ENCODE measurements at places on chromosomes 5 and 9. TPM values are rescaled to one million over a fixed set of nuclear protein-coding genes. Genes with fewer than 3 reads are reported as not detected.

GRCh38 chr5:68463606-68464005 lies 248.1 kb downstream of the PIK3R1 start:
- no peak for DNase-seq

- no peak for DNase-seq
These were observed 125.6 kb downstream of the TRIO start for GRCh38 chr5:14268738-14269137.

- peak; percentile 42 for DNase-seq
These were observed 87.5 kb upstream of the GAS1 start for GRCh38 chr9:87034841-87035240.

PLPP7 gene
- 8.6 TPM for polyA plus RNA-seq

DNA sequence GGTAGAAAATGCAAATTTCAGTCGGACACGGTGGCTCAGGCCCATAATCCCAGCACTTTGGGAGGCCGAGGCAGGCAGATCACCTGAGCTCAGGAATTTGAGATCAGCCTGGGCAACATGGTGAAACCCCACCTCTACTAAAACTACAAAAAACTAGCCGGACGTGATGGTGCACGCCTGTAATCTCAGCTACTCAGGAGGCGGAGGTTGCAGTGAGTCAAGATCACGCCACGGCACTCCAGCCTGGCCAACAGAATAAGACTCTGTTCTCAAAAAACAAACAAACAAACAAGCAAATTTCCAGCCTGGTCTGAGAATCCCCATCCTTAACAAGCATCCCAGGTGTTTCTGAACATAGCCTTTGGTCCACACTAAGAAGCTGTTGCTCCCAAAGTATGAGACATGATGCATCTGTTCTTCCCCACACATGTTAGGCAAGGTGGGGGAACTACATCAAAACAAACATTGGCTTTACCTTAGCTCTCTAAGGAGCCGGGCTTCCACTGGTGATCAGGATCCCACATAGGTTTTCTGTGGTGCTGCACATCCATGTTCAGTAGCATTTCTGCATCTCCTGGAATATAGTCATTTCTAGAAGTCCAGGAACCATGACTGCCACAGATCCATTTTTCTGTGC lies 92.5 kb upstream of the DMRT1 start:
- DNase-seq: no peak

- DNase-seq: no peak
These were observed 52.2 kb downstream of the MLLT3 start for GRCh38 chr9:20570087-20570486.

DNA sequence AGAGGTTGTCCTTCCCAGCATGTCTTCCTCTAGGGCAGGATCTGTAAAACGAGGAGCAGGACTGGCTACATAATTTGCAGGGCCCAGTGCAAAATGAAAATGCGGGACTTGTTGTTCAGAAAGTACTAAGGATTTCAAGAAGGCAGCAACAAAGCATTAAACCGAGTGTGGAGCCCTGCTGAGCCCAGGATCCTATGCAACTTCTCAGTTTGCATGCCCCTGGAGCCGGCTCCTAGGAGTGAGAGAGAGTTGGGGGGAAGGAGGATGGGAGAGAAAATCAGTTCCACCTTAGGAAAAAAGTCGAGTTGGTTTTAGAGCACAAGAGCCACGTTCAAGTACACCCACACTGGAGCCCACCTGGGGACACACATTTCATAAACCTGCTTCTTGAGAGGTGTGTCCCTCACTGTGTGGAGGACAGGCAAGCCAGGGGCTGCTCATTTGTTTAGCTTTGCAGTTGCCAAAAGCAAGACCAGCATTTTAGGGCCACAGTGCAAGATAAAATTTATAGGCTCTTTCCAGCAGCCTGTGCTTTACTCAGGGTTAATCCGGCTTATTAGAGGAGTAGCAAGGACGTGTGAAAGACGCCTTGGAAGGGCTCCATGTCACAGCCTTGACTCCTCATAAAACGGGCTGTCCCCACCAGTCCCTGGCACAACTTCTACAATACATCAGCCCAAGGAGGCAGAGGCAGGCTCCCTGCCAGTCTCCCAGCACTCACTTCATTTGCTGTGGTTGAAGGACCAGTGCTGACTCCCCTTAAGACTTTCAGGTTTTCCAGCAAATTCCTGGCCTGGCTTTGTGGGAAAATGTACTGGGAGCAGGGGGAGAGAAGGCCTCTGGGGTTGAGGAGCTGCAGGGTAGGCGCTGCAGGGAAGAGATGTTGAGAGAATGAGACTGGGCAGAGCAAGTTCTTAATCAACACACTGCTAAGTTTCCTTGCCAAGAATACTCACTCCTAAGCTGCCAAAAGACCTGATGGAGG lies 159.7 kb upstream of the SEMA6A start:
- DNase-seq: no peak

RMI1 gene
- polyA plus RNA-seq: 0.96 TPM

TAS2R1 gene
- polyA plus RNA-seq: not detected

NFIL3 gene
- polyA plus RNA-seq: 6.8 TPM

- no peak for DNase-seq
These were observed 24.2 kb upstream of the TMEM250 start for GRCh38 chr9:136142859-136143214.

GRCh38 chr5:140596321-140596741 lies 31.7 kb downstream of the SLC35A4 start:
- DNase-seq: no peak

DNA sequence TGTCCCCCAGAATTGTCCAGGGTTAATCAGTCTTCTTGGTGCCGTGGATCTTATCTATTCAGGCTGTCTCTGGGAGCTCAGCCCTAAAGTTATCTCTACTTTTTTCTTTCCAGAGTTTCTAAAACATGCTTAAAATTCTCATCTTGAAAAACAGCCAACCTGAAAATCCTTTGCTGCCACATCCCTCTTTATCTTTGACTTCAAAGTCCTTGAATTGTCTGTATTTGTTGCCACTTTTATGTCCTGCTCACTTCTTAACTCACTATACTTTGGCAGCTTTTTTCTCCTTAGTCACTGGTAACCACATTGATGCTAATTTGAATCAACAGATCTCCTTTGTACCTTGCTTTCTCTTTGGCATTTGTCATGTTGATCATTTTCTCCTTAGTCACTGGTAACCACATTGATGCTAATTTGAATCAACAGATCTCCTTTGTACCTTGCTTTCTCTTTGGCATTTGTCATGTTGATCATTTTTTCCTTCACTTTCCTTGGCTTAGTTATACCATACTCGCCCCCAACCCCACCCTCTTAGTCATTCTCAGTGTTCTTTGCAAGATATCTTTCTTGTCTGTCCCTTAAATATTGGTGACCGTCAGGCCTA lies 8.5 kb downstream of the DMXL1 start:
- no peak for DNase-seq

CAAP1 gene
- 21.3 TPM for polyA plus RNA-seq

ANKRD18B gene
- polyA plus RNA-seq: 2.7 TPM

DNA sequence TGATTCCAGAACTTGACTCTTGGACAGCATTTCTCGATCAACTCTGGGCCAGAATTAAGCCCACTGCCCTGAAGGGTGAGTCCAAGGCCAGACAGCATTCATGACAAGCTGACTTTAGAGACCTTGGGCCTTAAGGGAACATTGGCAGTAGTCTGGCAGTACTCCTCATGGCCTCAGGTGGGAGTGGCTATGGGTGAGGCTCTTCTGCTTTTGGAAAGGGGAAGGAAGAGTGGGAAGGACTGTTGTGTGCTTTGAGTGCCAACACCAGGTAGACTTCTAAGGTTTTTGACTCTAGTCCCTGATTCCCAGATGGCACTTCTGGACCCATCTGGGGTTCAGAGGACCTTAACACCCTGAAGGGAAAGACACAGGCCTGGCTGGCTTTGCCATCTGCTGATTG lies 530.4 kb downstream of the ACTL7B start:
- no peak for DNase-seq

GRCh38 chr9:124871156-124871561 lies 9.2 kb downstream of the ARPC5L start:
- DNase-seq: no peak

TXNDC8 gene
- not detected for polyA plus RNA-seq

DNA sequence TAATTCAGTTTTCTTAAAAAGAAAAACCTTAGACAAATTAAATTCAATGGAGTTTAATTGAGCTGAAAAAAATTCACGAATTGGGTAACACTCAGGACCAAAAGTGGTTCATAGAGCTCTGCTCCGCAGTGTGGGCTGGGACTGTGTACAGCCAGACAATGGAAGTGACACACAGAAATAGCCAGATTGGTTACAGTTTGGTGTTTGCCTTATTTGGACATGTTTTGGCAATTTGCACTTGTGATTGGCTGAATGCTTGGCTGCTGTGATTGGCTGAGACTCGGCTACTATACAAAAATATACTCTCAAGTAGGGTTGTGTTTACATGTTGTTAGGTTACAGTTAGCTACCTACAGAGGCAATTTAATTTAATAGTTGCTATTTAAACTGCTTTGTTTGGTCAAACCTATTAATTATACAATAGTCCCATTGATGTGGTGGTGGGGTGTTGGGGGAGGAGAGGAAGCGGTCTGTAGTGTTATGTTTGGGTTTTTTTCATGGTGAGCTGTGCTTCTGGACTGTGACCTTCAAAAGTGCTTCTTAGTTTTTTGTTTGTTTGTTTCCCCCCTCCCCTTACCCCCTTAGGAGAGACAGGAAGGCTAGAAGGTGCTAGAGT lies 95.2 kb downstream of the CNTLN start:
- no peak for DNase-seq

DNA sequence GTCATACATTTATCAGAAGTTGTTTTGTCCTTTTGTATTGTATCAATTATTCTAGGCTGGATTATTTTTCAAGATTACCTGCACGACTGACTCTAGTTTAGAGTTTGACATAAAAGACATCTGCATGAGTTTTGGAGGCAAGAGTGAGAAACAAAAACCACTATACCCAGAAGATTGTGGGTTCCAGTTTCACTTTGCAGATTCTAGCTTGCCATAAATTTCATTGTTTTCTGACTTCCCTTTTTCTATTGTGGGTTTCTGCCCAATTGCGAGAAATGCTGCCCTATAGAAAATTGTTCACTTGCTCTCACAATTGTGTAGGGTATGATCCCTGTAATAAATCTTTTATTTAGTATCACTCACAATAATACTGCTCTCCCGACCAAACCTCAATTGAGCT lies 1043.4 kb upstream of the CDH10 start:
- no peak for DNase-seq

EIF4EBP3 gene
- polyA plus RNA-seq: 1.1 TPM

DNA sequence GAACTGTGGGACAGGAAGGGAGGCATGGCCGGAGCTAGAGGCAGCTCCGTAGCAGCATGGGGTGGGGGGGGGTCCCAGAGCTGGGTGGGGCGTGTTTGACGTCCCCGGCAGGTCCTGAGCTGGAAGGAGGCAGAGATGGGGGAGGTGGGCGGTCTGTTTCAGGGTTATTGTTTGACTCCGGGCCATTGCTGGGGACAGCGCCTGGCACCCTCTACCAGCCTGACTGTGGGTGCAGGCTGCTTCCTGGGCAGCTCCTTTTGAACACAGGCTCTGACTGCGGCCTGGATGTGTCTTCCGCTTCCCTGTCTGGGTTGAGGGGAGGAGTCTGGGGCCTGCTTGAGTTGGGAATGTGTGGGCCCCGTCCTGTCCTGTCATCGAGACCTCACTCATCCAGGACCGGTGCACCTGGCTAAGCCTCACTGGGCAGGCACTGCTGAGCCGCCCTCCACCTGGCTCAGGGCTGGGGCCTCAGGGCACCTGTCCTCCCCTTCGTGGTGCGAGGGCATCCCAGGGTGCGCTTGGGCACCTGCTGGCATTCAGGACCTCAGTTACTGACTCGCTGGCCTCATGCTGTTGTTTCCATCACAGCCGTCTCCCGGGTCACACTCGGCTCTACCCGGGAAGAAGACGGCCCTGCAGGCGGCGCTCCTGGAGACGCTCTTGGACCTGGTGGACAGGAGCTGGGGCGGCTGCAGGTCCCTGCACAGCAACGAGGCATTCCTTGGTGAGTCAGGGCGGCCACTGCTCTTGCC lies 26.5 kb downstream of the CEP72 start:
- DNase-seq: no peak

GRCh38 chr5:148372166-148372725 lies 11.5 kb upstream of the FBXO38 start:
- DNase-seq: no peak

DNA sequence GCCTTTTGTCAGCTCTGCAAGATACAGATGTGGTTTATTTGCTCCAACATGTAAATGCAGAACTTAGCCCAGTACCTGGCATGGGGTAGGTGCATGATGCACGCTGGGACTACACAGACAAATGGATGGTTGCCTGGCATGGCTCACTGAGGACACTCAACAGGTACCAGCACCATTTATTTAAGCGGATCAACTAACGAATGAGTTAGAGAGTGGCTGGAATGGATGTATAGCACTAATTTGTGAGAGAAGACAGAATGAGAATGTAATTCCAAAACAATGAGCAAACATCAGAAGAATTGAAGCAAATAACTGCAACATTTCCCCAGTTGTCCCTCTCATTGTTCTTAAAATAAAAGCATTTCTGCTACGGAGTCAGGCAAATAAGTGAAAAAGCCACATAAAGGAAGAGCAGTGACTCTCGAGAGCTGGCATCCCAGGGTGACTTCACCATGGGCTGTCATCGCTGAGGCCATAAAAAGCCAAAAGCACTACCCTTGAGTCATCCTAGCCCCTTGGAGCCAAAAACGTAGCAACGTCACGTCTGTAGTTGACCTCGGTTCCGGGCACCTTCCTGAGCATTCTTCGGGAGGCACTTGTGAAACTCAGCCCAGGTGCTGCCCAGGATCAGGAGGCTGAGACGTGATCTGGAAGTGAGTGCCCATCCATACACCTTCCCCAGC lies 290.3 kb downstream of the NSG2 start:
- DNase-seq: no peak

- no peak for DNase-seq
These were observed 1.0 kb upstream of the RASGRF2 start for GRCh38 chr5:80959138-80959537.

DNA sequence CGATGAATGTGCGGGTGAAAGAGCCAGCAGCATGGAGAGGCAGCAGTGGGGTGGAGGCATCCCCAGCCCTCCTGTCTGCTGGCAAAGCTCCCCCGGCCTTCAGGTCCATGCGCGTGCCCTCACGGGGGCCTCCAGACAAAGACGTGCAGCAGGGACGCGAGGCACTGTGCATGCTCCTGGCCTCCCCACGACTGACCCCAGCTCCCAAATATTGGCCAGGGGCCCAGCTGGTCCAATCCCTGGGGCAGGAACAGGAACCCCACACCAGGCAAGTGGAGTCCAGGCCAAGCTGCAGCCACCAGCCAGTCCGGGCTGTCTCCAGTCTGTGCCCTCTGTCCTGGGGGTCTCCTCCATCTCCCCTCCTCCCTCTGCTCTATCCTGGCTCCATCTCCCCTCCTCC lies 33.5 kb upstream of the LRRC14B start:
- no peak for DNase-seq

GCNT4 gene
- polyA plus RNA-seq: 0.02 TPM

SLC27A6 gene
- 0.12 TPM for polyA plus RNA-seq

ZDHHC11B gene
- not detected for polyA plus RNA-seq

PCAT7 gene
- polyA plus RNA-seq: 0.03 TPM

DNA sequence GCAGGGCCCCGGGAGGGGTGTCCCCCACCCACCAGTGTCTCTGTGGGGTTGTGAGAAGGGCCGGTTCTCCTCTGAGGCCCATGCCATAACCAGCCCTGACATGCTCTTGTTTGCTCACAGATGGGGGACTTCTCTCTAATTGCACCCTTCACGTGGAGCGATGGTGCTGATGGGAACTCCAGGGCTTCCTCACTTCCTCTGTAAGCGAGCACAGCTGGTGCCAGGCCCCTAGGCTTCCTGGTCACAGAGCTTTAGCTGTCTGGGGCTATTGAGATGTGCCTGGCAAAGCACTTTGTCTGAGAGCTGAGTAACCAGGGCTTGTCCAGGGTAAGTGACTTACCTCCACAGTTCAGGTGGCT lies 36.4 kb downstream of the PHF2 start:
- no peak for DNase-seq

- DNase-seq: no peak
These were observed 21.5 kb downstream of the CCDC187 start for GRCh38 chr9:136282272-136282861.
